ENCODE measurements at places on chromosomes 3 and 15.

DNA sequence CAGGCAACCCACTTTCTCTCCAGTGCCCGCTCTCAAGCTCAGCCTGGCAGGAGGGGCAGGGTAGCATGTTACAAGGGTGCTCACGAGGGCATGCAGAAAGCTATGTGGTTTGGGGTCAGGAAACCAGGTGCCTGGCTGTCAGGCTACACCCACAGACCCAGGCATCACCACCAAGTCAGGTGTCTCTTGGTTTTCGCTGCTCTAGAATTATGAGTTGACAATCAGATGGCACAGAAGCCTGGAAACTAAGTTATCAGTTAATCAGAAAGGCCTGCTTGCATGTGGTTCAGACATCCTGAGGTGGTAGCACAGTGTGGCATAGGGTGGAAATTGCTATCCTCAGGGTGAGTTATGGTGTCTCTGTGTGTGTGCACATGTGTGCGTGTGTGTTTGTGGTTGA is 16.2 kb upstream of the CCR9 start:
- DNase-seq, result no peak

- DNase-seq, result no peak
Observed at GRCh38 chr3:11085093-11085840, 69.0 kb upstream of the HRH1 start.

DNA sequence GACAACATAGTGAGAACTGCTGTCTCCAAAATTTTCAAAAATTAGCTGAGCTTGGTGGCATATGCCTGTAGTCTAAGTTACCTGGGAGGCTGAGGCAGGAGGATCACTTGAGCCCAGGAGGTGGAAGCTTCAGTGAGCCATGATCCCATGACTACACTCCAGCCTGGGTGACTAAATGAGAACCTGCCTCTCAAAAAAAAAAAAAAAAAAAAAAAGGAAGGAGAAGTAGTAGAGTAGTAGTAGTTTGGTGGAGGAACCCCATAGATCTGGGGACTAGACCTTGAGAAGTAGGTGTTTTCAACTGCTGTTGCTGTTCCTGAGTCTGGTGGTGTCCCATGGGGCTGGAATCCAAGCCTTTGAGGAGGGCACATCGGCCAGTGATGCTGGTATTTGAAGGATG is 38.4 kb upstream of the UBE2E2 start:
- DNase-seq, result no peak

- no peak for DNase-seq
Observed at GRCh38 chr15:52912172-52912571, 122.0 kb upstream of the ONECUT1 start.

- no peak for DNase-seq
Observed at GRCh38 chr3:183259087-183259486, 6.0 kb downstream of the B3GNT5 start.

DNA sequence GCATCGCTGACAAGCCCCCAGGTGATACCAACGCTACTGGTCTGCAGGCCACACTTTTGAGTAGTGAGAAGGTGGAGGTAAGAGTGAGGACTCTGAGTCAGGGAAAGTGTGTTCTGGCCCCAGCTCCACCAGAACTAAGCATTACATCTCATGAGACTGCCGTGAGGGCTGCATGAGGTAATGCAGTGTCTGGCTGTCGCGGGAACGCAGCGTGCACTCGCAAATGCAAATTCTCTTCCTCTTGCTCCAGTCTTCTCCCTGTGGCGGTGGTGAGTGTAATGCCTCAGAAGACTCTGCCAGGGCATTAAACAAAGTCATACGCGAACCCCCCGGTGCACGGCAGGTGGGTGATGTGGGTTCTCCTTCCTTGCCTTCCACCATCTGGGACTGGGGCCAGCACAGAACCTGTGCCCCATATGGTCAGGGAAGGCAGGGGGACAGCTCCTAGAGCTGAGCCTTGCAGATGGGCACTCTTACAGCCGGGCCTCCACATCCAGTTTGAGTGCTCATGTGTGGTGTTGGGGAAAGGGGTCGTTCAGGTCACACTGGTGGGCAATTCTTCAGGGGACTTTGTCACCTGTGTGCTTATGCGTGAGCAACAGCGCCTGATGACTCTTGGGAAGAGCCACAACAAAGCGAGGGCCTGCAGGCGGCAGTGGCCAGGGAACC is 175.8 kb downstream of the XXYLT1 start:
- no peak for DNase-seq

- DNase-seq, result no peak
Observed at GRCh38 chr3:178392511-178392926, 143.7 kb upstream of the KCNMB2 start.

DNA sequence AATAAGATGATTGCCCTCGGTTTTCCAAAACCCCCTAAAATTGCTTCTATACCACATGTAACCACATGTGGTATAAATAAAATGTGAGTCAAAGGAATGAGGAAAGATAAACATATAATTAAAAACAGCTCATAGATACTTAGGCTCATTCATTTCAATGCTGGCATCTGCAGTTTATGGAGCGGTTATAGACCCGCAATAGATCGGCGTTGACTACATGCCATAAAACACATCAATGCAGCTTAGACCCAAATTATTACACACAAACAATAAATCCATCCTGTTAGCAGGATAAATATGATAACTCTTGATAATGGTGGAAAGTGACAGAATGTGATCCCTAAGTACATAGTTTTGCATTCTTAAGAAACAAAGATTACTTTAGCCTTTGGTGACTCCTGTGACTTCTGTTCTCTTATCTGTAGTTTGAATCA is 143.7 kb downstream of the NR2F2 start:
- DNase-seq, result no peak

- no peak for DNase-seq
Observed at GRCh38 chr15:84658788-84659411, 901 bp upstream of the NMB start.

GRCh38 chr3:40723083-40723660 is 198.4 kb downstream of the ZNF621 start:
- no peak for DNase-seq

GRCh38 chr15:66108483-66109265 is 144.9 kb downstream of the MEGF11 start:
- no peak for DNase-seq

GRCh38 chr3:41987627-41988026 is 25.7 kb upstream of the ULK4 start:
- DNase-seq, result no peak

GRCh38 chr3:41200669-41201021 is 1.3 kb downstream of the CTNNB1 start:
- no peak for DNase-seq

DNA sequence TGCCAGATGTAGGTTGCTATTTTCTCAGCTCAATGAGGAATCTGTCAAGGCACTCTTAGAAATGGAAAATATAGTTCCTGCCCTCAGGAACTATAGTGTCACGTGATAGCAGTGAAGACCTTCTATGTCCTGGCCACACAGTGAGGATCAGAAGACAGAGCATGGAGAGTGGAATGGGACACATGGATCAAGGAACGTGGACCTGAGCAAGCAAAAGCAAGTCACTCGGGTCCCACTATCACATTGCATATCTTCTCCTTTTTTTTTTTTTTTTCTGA is 21.2 kb downstream of the SMAD3 start:
- DNase-seq, result no peak

DNA sequence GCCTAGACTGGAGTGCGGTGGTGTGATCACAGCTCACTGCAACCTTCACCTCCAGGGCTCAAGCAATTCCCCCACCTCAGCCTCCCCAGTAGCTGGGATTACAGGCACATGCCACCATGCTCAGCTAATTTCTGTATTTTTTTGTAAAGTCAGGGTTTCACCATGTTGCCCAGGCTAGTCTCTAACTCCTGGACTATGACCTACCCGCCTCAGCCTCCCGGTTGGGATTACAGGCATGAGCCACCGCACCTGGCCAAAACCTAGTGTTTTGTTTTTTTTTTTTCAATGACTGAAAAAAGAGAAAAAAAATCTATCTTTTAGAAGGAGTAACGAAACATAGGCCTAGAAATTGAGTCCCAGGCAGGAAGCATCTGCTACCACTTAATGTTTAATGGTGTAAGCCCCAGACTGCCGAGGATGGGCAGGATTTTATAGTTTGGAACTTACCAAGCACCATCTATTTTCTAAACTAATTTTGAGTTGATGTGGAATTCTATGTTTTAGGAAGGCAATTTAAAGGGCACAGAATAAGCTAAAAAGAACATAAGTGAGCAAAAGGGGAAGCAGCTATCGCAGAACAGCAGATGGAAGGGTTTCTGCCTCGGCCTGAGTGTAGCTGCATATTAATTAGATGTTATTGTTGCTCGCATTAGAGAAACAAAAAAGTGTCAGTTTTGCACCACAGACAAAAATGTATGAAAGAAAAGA is 24.2 kb upstream of the CA12 start:
- DNase-seq, result no peak
